ENCODE measurements at places on chromosomes 3 and 15.

DNA sequence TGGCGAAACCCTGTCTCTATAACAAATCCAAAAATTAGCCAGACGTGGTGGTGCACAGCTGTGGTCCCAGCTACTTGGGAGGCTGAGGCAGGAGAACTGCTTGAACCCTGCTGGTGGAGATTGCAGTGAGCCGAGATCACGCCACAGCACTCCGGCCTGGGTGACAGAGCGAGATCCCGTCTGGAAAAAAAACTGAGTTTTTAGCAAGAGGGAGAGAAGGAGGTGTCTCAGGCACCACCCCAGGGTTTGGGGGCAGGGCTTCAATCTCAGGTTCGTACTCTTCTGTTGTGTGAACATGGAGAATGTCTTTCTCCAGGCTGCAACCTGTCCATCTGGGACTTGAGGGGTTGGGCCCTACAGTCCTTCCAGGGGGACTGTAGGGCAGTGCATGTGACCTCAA is 2.7 kb downstream of the CHRNA3 start:
- no peak for DNase-seq

- no peak for DNase-seq
These were observed 75.9 kb upstream of the SPRED1 start for GRCh38 chr15:38176691-38177090.

DNA sequence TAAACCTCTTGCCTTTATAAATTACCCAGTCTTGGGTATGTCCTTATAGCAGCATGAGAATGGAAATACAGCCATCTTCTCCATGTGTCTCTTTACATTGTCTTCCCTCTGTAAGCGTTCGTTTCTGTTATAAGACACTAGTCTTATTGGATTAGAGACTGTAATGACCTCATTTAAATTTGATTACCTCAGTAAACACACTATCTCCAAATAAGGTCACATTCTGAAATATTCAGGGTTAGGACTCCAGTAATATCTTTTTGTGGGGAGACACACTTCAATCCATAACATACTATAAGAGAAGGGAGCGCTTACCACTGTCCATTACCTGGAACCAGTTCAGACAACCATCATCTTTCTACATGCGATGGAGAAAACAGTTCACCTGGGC is 34.3 kb upstream of the CD47 start:
- DNase-seq: no peak

- DNase-seq: no peak
These were observed 62.7 kb upstream of the CCR4 start for GRCh38 chr3:32888739-32889138.

GRCh38 chr15:80468796-80469195 is 64.6 kb downstream of the ARNT2 start:
- no peak for DNase-seq

- no peak for DNase-seq
These were observed 8.0 kb upstream of the OXTR start for GRCh38 chr3:8777201-8777977.

DNA sequence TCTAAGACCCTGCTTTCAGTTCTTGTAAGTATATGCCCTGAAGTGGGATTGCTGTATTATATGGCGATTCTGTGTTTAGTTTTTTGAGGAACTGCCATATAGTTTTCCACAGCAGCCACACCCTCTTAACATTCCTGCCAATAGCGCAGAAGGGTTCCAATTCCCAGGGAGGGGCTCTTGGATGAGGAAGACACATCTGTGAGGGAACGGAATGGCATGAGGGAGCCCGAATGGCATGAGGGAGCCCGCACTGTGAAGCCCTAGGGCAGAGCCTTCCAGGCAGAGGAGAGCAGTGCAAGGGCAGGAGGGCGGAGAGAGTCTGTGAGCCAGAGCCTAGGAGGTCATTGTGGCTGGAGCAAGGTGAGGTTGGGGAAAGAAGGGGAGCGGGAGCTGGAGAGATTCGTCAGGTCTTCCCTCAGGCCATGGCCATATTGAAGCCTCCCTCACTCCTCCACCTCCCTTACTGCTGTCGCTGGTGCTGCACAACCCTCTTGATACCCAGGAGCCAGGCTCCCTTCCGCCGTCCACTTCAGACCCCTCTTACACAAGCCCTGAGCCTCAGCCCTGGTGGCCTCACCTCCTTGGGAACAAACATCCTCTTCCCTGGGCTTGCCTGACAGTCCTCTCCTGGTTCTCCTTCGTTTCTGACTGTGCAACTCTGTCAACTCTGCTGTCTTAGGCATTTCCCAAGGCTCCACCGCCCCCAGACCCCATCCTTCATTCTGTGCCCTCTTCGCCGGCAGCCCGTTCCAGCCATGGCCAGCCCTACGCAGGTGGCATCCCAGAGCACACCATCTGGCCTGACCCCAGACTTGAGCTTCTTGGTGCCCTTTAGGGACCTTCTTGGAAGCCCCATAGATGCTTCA is 51.4 kb downstream of the FGD5 start:
- DNase-seq: no peak
